ENCODE measurements at places on chromosomes 7 and 10.
A peak's percentile ranks its signal among the peaks of the same experiment; 100 is the strongest.

DNA sequence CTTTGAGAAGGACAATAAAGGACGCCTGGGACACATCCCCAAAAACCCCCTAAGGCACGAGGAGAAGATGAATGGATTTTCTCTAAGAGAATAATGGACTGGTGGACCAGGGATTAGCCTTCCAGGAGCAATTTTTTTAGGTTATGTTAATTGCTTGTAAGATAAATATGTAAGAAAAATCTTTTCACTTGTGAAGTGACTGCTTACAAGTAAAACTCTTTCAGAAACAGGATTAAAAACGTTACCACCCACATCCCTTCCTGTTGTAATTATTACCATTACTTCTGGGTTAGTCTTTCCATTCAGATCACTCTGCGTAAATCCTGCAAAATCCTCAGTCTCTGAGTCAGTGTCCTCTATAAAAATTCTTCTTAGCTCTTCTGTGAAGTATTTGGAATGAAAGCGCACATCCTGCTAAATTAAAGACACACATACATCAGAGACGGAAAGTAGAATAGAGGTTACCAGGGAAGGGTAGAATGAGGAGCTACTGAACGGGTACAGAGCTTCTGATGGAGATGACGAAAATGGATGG, 34.3 kb downstream of the CDCA7L start:
- DNase-seq, result no peak

- no peak for DNase-seq
Observed at GRCh38 chr7:87512906-87513305, 37.4 kb upstream of the ABCB4 start.

GRCh38 chr7:28500138-28500537, 87.8 kb downstream of the CREB5 start:
- DNase-seq, result no peak

GRCh38 chr7:101803203-101804087, 14.0 kb upstream of the CUX1 start:
- DNase-seq, result no peak

GRCh38 chr7:30925913-30926312, 14.3 kb downstream of the AQP1 start:
- DNase-seq, result no peak

DNA sequence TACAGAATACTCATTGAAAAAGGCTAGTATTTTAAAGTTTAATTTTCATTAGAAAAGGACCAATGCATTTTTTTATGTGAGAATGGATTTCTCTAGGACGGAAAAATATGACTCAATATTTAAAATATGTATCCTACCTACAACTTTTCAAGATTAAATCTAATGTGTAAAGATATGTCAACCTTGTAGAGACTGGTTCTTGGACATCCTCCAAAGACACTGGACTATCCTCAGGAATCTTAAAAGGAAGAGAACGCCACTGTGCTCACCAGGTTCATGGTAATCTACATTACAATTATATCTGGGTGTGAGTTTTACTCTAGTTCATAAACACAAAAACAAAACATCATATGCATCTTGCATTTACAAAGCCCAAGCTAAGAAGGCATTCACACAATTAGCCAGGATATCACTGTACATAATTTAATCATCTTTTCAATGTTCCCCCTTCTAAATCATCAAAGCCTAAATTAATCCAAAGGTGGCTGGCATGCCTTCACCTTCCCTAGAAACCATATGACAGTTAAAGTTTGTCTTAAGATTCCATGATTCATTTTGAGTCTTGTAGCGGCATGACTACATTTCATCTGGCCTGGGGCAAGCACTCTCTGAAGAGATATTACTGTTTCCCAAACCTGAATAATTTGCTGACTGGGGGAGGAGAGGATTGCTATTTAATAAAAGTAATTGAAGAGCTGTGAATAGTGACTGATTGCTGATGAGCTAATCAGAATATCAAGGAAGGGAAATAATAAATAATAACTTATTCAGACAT, 12.0 kb downstream of the SGCE start:
- DNase-seq, result no peak

- DNase-seq, result no peak
Observed at GRCh38 chr10:96310321-96310669, 6.1 kb downstream of the DNTT start.

DNA sequence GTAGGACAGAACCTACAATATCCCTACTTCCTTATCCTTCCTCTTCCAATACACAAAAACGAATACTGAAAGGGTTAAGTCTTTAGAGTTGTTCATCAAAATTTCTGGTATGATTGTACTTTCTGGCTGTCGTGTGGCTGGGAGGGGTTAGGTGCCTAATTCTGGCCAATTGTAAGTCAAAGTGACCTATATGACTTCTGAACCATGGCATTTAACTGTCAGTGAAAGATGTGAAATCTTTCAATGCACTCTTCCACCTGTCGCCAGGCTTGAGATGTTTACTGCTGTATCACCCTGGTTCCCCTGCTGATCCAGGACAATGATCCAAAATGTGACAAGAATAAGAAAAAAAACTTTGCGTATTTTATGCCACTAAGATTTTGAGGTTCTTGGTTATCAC, 20.8 kb downstream of the EPC1 start:
- DNase-seq, result no peak

DNA sequence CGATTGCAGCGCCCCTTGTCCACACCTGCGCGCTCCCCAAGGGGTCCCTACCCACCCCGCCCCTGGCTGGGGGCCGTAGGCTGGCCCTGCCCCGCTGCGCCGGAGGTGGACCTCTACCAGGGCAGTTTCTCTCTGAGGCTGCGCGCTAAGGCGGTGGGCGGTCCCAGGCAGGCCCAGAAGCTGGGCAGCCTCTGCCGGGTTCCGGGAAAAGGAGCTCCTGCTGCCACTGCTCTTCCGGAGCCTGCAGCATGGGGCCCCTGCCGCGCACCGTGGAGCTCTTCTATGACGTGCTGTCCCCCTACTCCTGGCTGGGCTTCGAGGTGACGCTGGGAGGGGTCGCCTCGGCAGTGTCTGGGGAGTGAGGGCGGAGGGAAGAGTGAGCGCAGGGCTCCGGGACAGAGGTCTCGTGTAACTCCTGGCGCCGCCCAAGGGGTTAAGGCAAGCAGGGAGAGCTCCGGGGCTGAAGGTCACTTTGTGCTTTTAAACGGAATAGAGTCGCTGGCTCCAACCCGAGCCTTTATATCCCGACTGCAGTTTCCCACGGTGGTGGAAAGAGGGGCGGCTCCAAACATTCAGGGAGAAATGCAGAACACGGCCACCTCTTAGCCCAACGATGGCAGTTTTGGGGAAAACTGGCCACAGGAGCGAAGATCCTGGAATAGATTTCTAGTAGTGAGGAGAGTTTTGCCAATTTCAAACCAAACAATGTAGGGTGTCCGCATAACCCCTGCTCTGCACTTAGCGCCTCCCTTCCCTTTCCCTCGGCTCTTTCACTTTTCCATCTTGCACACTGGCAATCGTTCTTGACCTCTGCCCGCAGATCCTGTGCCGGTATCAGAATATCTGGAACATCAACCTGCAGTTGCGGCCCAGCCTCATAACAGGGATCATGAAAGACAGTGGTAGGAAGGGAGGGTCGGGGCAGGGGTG, at the start of gene GSTK1:
Gene GSTK1 (plus strand): TSS at position 176 of the 930 bp plus-strand sequence. CDS start 73 bp downstream, at position 249.
- peak; percentile 17 for DNase-seq

GRCh38 chr7:120981888-120982615, 6.5 kb upstream of the CPED1 start:
- DNase-seq, result no peak

DNA sequence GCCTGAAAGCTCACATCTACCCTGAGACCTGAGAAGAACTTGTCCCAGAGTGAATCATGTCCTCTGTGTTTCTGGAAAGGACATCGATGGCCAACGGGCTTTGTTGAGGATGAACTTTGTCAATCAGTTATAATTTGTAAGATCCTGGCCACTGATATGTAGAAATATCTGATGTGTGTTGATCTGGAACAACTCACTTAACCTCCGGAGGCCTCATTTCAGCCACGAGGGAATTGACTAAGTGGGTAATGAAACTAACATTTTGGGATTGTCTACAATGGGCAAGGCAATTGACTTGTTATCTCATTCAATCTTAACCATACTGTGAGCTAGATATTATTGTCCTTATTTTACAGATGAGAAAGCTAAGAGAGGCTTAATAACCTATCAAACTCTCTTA, 468.1 kb upstream of the NRP1 start:
- no peak for DNase-seq

DNA sequence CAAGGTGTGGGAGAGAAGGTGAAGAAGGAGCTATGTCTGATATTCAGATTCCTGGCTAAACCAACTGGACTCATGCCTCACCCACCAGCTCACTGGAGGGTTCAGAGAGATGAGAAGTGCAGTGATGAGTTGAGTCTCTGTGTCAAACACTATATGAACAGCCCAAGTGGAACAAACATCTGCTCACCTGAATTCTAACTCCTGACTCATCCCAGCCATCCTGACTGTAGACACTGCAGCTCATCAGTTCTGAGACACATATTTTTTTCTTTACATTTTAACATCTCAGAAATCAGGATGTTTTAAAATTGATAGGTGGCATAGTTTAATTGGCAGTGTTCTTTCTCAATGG, 27.3 kb downstream of the GSDME start:
- no peak for DNase-seq

- DNase-seq, result no peak
Observed at GRCh38 chr7:126605056-126605455, 647.7 kb downstream of the GRM8 start.

DNA sequence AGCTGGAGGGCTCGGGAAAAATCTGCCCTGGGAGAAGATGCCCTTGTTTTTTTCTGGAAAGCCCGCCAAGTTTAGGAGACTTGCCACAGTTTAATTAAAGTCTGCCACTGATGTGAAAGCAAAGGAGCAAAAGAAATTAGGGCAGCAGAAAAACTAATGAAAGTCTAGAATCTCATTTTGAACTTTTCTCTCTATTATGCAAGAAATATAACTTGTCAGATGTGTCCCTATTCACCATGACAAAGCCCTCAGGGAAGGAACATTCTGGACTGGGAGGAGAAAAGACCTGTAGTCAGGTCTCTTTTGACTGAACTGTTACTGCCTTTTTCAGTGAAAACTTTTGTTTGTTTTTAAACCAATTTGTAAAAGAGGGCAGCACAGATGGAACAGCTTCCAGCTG, 715.5 kb downstream of the SORCS3 start:
- DNase-seq, result no peak

GRCh38 chr7:29561271-29561670, 2.4 kb upstream of the PRR15 start:
- no peak for DNase-seq

DNA sequence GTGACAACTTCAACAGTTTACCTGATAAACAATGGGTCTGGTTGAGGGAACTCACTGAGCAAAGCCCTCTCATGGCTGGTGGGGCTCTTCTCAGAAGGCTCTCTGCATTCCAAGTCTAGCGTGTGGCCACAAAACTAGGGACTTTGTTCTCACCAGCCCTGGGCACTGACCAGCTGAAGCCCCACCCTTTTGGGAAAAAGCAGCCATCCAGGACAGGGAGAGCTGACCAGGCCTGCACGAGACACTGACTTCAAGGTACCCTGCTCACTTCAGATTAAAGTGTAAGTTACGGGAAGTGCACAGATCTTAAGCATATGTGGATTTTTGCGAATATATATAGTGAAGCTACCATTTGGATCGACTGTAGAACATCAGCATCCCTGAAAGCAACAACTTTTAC, 67.4 kb upstream of the LRRC4 start:
- DNase-seq, result no peak

DNA sequence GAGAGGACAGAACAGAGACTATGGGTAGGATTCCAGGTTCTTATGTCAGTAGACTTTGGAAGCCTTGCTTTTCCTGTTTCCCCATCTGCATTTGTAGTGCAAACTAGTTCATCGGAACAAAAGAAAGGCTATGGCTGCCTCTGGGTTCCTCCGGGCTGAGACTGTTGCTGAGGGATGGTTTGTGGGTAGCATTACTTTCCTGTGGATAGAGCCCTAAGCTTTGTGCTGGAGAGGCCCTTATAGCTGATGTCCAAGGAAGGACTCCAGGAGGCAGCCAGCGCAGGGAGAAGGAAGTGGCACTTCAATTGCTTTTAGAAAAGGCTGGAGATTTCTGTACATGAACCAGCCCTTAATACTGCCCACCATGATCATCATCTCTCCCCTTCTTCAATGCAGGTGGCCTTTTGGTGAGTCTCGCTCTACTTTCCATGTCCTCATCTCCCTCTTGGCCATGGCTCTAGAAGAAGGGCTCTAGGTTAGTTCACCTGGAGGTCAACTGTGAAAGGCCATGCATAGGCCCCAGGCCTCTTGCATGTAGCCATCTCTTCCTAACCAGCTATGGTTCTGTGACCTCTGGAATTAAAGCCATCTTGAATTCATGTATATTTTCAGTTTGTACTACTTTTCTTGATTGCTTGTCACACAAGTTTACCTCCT, 15.4 kb downstream of the MXI1 start:
- DNase-seq, result no peak

DNA sequence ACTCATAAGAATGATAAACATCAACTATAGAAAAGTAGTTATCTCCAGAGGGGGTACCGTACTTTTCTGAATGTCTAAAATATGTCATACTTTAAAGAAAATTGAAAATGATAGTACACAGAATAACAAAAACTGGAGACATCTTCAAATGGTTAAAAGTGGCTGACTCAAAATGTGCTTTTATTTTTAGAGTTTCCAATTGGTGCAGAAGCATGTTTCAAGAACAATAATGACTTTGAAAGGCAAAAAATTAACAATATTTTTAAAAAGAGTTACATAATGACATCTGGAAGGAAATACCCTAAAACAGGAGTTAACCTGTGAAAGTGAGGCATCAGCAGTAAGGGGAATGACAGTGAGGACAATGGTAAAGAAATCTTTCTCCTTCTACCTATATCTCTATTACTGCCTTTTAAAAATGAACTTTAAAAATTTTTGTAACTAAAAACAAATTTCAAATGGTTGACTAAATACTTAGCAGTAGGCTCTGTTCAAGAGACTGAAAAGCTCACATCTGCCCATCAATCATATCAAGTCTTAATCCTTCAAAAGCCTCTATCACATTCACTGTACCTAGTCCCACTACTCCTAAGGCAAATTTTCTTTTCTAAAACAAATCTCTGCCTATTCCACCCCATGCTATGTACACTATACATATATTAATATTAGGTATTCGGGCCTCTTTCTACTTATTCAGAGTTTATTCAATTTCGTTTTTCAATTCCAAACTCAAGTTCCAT, 3.0 kb downstream of the ASZ1 start:
- DNase-seq, result no peak

- no peak for DNase-seq
Observed at GRCh38 chr10:13684252-13684791, 97.6 kb downstream of the PRPF18 start.

DNA sequence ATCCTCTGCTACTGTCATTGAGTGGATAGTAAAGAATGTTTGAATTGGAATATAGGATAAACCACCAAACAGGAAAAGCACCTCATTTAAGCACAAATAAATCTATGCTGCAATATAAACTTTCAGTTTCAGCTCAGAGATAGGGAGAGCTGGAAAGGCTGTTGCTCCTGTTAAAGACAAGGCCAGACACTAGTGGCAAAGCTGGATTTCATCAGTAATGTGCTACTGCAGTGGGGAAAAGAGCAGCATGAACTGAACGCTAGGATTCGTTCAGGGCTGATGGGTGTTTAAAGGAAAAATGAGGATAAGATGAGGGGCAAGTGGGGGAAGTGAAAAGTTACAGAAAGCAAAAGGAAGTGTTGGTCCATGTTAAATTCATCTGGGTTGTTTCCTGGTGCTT, 775.4 kb upstream of the COBL start:
- no peak for DNase-seq

Measured in esophagus squamous epithelium (tissue), 5 donors.